ENCODE measurements at places on chromosomes 2 and 18.

DNA sequence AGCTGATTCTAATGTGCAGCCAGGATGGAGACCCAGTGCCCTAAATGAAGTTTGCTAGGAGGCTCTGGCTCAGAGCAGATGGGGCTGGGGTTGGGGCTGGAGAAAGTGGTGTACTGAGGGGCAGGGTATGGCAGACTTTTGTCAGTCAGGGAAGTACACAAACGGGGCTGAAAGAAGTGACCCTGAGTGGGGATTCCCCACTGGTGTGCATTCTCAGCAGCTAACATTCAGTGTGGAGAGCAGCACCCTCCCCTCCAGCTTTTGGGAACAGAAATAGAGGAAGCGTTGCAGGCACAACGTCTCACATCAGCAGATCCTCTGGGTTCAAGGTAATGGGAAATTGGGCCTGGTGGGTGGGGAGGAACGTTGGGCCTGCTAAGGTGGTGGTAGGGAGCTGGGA lies 89.1 kb upstream of the GCFC2 start:
- no peak for DNase-seq

DNA sequence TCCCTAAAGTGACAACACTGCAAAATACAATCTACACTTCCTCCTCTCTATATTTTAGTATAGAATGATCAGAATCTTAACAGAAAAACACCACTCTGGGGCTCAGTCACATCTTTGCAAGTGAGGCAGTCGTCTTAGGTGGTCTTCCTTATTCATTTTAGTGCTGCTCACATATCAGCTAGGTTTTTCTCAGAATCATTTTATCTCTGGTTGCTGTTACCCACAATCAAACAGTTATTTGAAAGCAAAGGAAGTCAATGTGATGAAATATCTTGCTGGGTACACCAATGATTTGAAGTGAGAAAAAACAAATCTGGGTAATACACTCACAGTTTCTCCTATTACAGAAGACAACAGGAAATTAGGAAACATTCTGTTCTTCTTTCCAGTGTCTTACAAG lies 275.2 kb downstream of the DSEL start:
- DNase-seq: no peak

DNA sequence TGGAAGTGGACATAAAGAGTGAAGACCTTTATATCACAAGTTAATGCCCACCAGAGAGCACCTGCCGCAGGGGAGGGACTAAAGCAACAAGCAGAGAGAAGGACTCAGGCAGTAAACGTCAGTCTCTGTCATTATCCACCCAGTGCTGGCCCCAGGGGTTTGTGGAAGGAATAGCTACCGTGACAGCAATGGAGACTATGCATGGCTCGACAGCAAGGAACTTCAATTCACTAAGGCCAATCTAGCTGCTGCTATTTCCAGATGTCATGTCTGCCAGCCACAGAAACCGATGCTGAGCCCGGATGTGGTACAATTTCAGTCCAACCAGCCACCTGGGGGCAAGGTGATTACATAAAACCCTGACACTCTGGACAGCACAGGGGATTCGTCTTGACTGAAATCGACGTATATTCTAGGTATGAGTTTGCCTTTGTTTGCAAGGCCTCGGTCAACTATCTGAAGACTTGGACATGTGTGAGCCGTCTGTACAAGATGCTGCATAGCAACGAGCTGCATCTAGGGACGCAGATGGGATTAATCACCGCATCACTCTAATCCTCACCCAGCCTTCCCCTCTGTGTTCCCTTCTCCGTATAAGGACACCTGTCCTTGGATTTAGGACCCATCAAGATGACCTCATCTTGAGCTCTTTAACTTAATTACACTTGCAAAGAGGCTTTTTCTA lies 154.1 kb upstream of the SH3BP4 start:
- DNase-seq: no peak

DNA sequence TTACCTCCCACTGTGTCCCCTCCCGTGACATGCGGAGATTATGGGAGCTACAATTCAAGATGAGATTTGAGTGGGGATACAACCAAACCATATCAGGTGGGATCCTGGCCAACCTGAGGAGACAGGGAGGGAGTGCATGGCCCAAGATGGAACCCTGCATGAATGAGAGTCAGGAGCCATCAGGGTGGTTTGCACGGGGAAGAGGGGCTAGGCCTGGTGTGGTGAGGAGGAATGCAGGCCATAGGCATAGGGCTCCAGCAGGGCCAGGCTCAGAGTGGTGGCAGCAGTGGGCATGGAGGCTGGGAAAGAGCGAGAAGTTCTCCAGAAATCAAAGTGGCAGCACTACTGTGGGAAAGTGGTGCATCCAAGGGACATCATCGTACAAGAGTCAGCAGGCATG lies 74.0 kb upstream of the BCL2L11 start:
- DNase-seq: no peak

DNA sequence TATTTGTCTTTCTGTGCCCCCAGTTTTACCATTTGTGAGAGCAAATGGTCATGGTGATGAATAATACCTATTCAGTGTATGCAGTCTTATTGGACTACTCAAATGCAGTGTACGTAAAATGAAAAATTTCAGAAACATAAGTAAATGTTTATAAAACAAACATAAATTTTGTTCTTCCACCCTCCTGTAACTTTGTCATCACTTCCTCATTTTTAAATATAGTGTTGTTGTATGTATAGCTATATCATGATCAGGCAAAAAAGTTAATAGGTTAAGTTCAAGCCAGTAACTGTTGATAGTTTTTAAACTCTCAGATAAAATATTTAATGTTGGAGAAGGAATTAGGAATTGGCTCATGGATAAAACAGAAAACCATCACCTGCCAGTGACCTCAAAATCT lies 93.2 kb downstream of the KLF7 start:
- DNase-seq: no peak

- DNase-seq: no peak
Observed at GRCh38 chr2:52964916-52965530, 802.6 kb upstream of the CHAC2 start.

- peak; percentile 34 for DNase-seq
Observed at GRCh38 chr2:14634489-14635390, 2.2 kb downstream of the LRATD1 start.

DNA sequence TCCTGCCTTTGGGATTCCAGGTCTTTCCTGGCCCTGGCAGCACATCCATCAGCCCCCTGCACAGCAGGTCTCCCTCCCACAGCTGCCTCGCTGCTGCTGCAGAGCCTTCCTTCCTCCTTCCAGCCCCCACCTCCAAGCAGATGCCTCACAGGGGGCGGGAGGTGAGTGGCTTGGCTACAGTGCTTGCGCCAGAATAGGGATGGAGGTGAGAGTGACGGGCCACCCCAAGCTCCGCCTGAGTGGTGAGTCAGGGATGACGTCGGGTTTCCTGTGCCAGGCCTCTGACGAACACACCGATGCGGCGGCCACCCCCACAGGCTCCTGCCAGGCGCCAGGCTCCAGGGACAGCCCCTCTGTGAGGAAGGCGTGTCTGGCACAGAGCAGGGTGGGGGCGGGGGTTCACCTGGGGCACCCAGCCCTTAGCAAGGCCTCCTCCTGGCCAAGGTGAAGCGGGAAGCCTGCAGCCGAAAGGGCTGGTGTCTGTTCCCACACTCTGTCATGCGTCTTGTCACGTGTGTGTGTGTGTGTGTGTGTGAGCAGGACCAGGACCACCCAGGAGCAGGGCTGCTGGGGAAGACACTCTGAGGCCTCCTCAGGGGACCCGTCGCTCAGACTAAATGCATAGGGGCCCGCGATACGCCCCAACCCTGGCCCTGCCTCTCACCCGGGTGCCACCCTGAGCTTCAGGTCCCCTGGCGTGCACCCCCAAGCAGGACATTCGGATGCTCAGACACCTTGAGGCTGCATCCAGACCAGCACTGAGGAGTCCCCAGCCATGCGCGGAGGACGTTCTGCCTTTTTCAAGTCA lies 3.4 kb upstream of the DUSP2 start:
- DNase-seq: peak; percentile 45

DNA sequence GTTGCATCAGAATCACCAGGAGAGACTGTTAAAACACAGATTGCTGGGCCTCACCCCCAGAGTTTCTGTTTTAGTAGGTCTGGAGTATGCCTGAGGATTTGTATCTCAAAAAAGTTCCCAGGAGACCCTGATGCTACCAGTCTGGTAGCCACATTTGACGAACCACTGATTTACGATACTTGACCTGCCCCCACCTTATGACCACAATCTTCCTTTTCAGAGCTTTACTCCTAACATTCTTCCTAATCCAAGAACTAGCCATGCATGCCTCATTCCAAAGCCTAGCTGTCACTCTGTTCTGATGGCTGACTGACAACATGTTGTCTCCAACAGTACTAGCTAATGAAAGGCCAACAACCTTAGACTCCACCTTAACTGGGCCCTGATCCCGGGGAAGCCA lies 191.4 kb downstream of the MBD2 start:
- no peak for DNase-seq

- DNase-seq: no peak
Observed at GRCh38 chr2:9641641-9642040, 10.8 kb upstream of the YWHAQ start.

DNA sequence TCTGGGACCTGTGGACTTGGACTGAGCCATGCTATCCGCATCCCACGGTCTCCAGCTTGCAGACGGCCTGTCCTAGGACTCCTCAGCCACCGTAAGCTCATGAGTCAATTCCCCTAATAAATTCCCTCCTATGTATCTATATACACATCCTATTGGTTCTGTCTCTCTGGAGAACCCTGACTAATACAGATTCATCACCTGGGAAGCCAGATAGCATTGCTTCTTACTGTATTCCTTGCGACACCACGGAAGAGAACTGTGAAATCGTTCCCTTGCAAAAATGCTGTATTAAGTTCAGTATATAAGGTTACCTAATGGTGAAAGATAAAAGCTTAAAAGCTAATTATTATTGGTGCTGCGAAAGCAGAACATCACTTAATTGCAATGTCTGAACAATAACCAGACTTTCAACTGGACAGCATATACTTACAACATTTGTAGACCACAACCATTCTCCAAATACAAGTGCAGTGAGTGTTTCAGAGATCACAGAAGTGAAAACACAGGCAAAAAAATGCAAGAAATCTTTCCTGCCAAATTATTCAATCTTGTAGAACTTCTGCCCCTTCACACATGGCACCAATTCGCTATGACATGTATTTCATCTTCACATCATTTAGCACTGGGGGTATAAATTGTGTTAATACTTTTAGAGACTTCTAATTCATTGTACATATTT lies 352.9 kb downstream of the TXNL1 start:
- no peak for DNase-seq

GRCh38 chr2:78845664-78846185 lies 179.8 kb upstream of the REG3G start:
- no peak for DNase-seq

DNA sequence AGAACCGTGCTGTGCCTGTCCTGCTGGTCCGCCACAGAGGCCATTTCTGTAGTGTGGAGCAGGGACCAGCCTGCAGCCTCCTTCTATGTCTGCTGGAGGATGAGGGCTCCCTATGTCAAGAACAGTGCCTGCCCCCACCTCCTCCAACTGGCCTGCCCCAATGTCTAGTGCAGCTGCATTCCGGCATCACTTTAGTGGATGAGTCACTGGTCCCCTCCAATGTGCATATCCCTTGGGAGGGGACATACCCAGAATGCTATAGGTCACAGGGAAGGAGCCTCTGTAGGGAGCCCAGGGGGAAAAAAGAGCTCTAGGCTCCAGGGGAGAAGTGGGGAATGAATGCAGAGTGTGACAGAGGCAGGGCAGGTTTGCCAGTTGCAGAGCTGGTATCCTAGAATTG lies 219.6 kb downstream of the CELF4 start:
- DNase-seq: no peak

GRCh38 chr2:133523406-133523805 lies 44.9 kb downstream of the NCKAP5 start:
- DNase-seq: no peak

DNA sequence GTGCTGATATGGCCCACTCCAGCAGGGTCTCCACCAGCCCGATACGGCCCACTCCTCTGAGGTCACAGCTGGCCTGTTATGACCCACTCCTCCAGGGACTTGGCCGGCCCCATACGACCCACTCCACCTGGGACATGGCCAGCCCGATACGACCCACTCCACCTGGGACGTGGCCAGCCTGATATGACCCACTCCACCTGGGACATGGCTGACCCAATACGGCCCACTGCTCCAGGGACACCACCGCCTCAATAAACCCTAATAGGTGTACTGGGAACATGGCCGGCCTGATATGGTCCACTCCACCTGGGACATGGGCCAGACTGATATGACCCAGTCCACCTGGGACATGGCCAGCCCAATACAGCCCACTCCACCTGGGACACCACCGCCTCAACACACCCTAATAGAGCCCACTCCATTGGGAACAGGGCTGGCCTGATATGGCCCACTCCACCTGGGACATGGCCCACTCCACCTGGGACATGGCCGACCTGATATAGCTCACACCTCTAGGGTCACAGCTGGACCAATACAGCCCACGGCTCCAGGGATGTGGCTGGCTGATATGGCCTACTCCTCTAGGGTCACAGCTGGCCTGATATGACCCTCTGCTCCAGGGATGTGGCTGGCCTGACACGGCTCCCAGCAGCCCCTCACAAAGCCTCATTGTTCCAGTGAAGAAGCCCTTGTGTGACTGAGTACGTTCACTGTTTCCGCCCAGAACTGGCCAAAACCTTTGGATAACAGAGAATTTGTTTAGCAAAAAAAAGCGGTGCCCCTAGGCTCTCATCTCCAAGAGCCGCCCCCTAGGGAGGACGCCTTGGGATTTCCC lies 245.6 kb downstream of the HDAC4 start:
- DNase-seq: no peak

GRCh38 chr2:62340994-62341484 lies 145.1 kb downstream of the B3GNT2 start:
- no peak for DNase-seq

GRCh38 chr2:230895536-230896345 lies 29.3 kb downstream of the GPR55 start:
- DNase-seq: no peak

- no peak for DNase-seq
Observed at GRCh38 chr18:7567474-7568425, 634 bp downstream of the PTPRM start.

- DNase-seq: no peak
Observed at GRCh38 chr2:3023531-3023930, 354.1 kb downstream of the EIPR1 start.

DNA sequence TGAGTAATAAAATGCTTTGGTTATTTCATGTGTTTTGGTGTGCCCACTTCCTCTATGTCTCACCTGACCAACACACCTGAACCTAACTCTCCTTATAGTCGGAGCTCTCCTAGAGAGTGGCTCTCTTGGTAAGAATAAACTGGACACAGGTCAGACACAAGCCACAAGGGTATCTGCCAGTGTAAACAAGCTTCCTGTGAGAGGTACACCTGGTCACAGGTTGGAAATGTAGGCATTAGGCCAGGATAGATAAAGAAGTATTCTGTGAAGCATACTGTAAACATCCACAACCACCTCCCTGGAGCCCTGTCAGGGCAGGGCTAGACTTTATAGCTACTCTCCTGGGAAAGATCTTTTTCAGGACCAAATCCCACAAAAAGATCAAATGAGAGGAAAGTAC lies 69.4 kb downstream of the ZDBF2 start:
- DNase-seq: no peak

GRCh38 chr2:77521931-77522470 lies at the start of gene LRRTM4:
LRRTM4 (minus strand) TSS chr2:77522376.
- peak; percentile 6 for DNase-seq
